ENCODE measurements at places on chromosomes 16 and 17. TPM values are rescaled to one million over a fixed set of nuclear protein-coding genes. Genes with fewer than 3 reads are reported as not detected.

DNA sequence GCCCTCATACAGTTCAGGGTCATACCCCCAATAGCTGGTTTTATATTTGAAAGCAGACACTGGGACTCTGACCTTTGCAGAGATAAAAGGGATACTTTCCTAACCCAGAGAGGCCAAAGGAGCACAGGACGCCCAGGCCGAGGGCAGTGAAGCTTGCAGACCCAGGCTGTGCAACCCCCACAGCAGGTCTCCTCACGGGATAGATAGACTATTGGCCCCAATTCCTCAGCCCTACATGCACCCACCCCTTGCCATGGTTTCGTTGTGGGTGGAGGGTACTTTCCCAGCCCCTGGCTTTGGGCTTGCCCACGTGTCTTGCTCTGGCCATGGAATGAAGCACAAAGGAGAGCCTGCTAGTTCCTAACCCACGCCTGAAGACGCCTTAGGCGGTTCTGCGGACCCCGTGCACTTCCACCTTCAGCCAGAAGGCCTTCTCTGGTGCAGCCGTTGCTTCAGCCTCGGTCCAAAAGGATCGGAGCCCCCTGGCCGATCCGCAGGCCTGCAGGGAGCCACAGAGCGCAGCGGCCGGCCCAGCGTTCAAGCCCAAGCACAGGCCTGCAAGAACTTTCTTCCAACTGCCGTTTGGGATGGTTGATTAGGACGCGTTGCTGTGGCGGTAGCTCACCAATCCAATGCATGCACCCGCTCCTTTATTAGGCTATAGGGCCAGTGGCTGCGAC lies 9.8 kb upstream of the BRCA1 start:
- DNase-seq: no peak

DNA sequence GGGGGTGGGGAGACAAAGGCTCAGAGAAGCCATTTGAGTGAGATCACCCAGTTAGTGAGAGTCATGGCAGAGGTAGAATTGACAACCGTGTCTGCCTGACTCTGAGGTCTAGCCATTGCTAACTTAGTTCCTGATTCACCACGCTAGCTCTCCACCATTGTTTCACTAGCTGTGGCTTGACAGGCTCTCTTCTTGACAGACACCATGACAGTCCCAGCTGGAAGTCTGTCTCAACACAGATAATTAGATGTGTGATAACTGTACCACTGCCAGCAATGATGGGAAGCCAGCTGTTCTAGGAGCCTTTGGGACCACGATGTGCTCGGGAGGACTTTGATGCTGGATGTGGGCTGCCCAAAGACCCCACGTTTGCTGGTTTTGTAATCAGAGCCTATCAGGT lies 170.5 kb upstream of the CACNG3 start:
- no peak for DNase-seq

KRTAP4-1 gene
- not detected for total RNA-seq

NKD1 gene
- total RNA-seq: 43.2 TPM

MYL4 gene
- 2.4 TPM for total RNA-seq

All from type B pancreatic cell (in vitro differentiated cells).